ENCODE measurements at places on chromosomes 5 and 9.

DNA sequence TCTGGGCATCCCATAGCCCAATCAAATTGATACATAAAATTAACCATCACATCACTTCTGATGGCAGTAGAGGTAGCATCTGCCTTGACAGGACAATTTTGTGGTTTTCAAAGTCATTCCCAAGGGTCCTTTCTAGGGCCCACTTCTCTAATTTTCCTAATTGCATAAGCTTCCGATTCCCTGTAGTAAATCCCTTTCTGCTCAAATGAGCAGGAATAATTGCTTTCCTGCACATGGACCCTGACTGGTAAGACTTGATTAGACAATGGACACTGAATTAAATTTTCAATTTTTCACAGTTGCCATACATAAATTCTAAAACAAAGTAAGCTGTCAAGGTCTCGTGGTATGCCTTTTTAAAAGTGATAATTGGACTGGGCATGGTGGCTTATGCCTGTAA, 22.0 kb upstream of the IL17B start:
- DNase-seq = no peak

DNA sequence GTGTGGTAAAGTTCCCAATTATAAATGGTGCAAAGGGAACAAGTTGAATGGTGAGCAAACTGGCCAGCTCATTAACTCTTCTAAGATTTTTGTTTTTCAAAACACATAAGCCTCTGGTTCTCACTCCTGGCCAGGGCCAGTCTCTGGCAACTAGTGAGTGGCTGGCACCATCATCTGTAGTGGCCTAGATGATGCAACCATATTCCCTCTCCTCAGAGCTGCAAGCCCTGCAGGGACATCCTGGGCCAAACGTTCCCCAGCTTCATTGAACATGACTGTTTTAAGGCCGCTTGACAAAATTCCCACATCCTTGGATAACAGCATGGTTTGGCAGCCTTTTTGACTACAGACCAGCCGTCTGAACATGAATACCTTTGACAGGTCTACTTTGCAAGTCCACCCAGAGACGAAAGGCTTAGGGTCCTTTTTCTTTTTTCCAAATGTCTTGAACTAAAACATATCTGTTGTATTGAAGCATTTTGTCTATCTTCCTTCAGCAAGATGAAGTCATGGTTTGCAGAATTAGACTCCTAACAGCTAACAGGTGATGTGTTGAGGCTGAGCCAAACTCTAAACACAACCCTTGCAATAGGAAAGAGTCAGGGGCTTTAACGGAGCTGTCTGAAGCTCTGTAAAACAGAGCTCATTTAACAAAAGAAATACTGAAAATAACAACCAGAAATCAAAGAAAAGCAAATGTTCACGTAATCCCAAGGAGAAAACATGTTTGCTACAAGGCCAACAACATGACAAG, 23.8 kb downstream of the MACROH2A1 start:
- no peak for DNase-seq

DNA sequence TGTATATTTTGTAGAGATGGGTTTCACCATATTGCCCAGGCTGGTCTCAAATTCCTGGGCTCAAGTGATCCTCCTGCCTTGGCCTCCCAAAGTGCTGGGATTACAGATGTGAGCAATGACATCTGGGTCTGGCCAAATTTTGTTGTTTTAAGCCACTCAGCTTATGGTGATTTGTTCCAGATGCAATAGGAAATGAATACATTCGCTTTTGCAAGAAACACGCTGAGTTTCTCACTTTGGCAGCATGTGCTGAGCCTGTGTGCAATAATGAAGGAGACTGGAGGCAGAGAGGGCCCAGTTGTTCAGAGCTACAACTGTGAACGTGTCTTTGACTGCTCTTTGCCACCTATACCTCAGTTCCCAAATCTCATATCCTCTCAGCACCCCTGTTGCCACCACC, 56.4 kb downstream of the KIF4B start:
- no peak for DNase-seq

GRCh38 chr9:11192993-11193392, 580.2 kb upstream of the PTPRD start:
- DNase-seq = no peak

- DNase-seq = no peak
Measured at GRCh38 chr5:17261075-17261474, 43.6 kb downstream of the BASP1 start.

DNA sequence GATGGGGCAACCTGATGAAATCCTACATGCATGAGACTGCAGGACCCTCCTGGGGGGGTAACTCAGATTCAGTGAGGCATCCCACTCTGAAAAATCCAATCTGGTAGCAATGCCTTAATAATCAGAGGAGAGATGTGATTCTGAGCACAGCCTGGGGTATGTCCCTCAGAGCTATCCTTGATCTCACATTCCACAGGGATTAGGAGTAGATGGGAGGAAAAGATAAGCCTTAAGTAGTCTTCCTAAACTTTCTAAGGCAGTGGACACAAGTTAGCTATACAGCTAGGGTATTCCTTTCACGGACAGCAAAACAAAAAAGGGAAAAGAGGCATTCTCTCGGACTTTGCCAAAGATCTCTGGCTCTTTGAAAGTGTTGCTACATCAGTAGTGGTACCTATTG, 3.9 kb upstream of the SPATA9 start:
- no peak for DNase-seq

DNA sequence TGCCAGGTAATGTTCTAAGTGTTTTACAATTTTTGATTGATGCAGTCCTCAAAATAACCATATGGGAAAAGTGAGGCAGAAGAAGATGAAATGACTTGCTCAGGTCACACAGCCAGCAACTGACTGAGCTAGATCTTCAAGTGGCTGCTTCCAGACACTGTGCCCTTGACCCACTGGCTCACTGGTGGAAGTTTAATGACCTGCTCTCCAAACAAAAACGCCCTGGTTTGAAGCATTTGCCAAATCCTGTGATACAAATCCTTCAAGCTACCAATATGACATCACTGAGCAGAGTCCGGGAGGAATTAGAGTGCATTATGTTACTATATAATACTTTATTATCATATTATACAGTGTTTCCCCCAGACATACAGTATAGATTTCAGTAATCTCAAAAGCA, 459.4 kb downstream of the GADD45G start:
- DNase-seq = no peak

DNA sequence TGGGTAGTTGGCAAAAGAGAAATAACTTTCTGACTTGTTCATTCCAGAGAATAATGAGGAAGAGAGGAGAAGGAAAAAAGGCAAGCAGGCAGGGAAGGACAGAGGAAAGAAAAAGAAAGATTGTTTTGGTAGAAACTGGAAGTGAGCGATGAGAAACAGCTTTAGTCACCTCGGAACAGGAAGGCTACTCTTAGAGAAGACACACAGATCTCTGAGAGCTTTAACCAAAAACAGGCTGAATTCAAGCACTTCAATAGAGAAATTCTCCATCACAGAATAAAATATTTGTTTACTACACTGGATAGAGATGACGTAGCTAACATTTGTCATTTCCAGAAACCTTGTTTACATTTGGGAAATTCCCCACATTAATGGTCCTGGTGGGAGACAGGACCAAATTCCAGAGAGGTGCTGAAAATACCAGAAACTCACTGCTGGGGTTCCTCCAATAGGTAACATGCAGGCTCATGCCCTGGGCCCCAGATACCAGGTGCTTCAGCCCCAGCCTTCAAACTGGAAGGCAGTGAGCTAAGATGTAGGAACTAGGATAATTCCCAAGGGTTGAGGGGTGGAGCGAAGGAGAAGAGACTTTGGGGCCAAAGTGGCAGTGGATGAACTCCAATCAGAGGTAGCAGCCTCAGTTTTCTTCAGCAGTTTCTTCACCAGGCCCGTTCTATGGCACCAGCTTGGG, 227.7 kb upstream of the GRAMD2B start:
- DNase-seq = no peak

GRCh38 chr9:99231711-99232110, 9.6 kb downstream of the SEC61B start:
- no peak for DNase-seq

- DNase-seq = no peak
Measured at GRCh38 chr5:82811490-82811889, 265.7 kb downstream of the TMEM167A start.

DNA sequence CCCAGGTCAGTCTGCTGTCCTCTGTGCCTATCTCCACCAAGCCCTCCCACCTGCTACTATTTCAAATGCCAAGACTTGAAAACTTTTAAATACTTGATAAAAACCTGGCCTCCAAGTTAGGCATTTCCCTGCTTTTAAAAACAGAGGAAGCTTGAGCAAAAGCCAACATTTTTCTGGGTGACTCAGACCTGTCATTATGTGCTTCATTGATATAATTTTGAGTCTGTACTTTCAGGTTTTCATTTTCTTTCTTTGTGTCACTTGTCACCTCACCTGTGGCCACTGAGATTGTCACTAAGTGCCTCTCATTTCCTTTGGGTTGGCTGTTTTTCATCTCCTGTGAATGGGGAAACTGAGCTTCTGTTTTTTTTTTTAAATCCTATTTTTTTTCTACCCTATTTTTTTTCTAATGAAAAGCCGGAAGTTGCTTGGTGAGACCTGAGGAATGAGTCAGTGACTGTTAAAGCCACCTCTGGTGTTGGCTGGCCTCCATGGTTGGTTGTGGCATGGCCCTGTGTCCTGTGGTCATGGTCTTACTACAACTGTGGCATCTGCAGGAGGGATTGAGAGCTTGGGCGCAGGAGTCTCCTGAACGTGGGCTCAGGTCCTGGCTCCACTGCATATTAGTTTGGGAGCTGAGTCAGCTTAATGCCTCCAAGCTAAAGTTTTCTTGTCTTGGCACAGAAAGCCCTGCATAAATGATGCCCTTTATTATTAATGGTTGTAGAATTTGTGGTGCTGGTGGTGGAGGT, 56.7 kb downstream of the ARHGAP26 start:
- no peak for DNase-seq

DNA sequence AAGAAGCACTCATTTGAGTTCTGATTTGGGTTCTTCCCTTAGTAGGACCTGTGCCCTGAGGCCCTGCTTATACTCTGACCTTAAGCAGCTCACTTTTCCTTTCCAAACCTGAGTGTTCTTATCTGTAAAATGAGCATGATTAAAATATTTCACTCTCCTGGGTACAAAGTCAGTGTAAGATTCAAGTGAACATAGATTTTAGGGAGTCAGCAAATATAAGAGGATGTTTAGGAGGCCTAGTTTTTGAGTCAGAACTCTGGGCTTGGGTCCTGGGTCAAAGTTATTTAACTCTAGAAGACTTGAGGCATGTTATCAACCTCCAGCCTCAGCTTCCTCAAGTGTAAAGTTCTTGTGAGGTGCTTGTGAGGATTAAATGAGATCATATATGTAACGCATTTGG, 8.7 kb upstream of the SPARC start:
- DNase-seq = no peak

- no peak for DNase-seq
Measured at GRCh38 chr9:73234008-73234360, 82.3 kb downstream of the ANXA1 start.

DNA sequence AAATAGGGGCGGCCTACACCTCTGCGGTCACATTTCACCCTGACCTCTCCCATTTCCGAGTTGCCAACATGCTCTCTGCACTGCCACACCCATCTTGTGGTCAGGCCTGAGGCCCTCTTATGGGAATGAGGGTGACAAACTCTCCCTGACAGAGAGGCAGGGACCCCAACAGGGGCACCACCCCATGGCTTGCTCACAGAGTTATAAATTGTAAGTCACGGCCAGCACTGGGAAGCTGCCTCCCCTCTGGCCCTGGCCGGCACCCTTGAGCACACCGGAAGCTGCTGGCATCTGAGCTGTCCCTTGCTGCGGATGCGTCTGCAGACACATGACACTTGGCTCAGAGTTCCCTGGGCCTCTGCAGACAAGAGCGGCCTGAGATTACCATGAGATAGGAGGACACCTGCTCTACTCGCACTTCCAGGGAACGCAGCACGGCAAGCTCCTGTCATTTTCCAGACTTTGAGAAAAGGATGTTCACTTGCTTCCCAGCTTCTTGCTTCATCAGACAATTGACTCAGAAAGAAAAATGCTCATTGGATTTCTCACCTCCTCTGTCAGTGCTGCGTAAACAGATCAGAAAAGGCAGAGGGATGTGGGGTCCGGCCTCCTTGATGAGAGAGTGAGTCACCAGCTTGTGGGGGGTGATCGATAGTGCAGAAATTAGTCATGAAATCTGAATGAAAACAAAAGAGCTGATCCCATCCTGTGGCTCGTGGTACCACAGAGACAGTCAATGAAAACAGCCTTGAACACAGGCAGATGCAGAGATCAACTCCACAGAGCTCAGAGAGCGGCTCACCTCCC, 269.8 kb downstream of the SYK start:
- no peak for DNase-seq

Data from type B pancreatic cell (in vitro differentiated cells).